Stimulated activated CD8-positive, alpha-beta memory T cell treated with anti-CD3 and anti-CD28 coated beads, Interleukin-12 subunit alpha, Interleukin-12 subunit beta, amount 100 ng/mL, for 4 hours (primary cell): ENCODE measurements at places on chromosomes 12 and 14.

DNA sequence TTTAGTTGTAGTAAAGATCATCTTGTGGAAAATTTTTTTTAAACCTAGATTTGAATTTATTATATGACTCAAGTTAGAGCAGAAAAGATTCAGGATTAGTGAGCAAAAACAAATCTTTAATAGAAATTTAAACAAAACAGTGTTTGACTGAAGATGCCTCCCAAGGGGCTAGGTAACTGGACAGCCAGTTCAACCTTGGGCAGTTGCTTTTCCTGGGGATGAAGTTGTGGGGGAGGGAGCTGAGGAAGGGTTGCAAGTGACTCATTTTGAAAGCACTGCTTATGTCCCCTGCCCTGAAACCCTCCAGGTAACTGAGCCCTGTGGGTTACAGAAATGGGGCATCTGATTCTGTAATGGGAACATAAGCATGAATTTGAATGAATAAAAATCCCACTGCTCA, 13.1 kb downstream of the CFAP54 start:
- DNase-seq, result no peak

DNA sequence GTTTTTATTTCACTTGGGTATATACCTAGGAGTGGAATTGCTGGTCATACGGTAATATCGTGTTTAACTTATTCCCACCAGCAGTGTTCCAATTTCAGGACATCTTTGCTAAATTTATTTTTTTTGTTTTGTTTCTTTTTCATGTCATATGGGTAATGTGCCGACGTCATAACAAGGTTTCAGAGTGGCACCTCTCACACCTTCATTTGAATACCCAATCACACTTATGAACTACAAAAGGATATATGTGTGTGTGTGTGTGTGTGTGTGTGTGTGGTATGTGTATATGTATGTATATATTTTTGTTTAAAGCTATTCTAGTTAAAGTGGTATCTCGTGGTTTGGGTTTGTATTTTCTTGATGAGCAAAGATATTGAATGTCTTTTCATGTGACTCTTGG, 12.1 kb downstream of the TRAF3 start:
- no peak for DNase-seq

GRCh38 chr12:93970900-93971688, 177.3 kb upstream of the PLXNC1 start:
- DNase-seq, result no peak

DNA sequence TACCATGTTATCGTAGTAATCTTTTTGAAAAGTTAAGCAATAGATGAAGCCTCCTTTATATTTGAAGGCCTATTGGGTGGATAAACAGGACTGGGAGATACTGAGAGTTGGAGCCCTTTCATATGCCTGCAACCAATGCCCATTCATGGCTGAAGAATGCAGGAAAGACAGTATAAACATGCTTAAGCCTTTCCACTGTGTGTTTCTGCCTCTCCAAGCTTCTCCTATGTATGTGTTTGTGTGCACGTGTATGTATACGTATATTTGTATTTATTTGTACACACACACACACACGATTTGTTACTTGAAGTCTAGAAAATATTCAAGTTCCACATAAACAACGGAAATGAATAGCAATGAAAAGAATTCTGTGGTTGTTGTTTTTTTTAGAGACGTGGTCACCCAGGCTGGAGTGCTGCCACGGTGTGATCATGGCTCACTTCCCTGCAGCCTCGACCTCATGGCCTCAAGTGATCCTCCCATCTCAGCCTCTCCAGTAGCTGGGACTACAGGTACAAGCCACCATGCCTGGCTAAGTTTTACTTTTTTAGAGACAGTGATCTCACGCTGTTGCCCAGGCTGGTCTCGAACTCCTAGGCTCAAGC, 1453.5 kb downstream of the AACS start:
- no peak for DNase-seq

GRCh38 chr14:96741151-96741977, 55.8 kb upstream of the VRK1 start:
- peak; percentile 50 for DNase-seq

DNA sequence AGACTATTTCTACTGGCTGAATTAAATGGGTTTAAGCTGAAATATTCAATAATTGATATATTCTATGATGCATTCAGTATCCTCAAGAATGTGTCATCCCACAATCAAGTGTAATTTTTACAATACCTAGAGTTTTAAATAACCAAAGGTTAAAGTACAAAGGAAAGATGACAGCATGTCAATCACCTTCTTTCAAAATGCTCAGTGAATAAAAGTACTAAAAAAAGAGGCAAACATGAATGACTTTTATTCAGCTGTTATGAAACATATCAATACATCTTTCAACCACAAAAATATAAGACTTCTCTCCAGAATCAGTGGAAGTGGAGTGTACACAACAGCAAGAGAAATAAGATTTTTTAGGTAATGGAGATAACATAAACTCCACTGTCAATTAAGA, 72.0 kb downstream of the NELL2 start:
- DNase-seq, result no peak

DNA sequence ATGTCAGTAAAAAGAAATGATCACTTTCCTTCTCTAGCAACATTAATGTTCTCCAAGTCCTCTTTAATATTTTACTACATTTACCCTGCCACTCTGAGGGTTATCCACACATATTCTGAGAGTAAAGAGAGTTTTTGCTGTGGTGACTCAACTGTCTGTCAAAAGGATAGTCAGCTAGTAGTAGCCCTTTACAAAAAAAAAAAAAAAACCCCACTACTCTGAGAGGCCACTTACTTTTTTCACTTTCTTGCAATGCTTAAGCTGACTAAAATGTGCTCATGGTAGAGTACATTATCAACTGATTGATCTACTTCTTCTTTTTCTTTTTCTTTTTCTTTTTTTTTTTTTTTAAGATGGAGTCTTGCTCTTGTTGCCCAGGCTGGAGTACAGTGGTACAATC, 27.6 kb upstream of the PPM1A start:
- DNase-seq, result no peak

- no peak for DNase-seq
These were observed 87.9 kb downstream of the SRRM4 start for GRCh38 chr12:119069147-119069642.
